ENCODE measurements at places on chromosomes 12 and 14.

- DNase-seq = no peak
Measured at GRCh38 chr14:69901113-69901951, 22.1 kb downstream of the SMOC1 start.

DNA sequence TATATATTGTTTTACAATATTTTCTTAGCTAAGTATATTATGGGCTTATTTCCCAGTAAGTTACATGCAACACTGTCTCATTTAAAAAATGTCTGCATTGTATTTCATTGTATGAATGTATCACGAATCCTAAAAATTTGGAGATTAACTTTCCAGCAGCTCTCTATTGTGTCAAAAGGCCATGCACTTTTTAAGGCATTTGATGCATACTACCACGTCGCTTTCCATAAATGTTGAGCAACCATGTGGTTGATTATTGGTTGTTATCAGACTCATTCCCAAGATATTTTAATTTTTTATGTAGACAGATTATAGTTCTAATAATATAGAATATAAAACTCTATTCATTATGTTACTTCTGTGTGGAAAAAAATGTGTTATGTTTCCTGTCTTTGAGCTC lies 79.9 kb downstream of the SMOC1 start:
- no peak for DNase-seq

DNA sequence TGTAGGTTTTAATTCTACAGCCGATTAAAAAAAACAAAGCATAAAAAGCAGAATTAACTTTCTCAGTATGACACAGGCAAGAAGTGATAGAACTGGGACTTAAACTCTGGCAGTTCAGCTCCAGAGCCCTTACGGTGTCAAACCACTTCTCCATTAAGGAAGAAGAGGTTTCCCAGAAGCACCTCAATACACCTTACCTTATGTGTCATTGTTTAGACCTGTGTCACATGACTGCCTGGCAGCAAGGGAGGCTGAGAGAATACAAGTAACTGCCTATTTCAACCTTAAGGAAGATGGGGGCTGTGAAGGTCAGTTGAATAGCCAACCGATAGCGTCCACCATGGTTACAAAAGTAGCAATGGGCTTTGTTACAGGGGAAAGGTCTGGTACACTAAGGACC lies 54.6 kb upstream of the ARHGAP5 start:
- no peak for DNase-seq

DNA sequence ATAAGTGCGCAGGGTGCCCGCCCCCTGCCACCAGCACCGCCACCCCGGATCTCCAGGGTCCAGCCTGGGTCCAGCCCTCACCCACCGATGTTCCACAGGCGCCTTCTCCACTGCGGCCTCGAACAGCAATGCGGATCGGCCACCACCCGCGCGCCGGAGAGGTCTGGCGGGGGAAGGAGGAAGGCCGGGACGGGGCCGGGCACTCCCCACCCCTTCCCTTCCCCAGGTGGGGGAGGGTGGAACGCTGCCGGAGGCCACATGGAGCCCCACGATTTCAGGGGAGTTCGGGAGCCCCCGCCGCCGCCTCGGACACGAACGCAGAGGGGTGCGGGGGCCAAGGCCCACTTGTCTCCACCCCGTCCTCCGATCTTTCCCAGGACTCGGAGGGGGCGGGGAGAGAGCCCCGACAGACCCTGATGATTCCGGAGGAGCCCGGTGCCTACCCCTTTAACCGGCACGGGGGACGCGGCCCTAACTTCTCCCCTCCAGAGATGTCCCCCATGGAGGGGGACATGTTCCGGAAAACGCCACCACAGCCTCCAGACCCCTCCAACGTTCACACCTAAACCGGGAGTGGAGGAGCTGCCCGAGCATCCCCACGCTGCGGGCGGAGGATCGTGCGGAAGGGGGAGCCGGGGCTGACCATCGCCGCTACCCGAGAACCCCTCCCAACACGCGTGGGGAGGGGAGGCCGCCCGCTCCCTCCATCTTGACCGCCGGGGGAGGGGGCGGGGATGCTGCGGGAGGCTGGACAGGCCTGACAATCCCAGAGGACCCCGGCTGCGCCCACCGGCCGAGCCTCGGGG lies 1.1 kb downstream of the ATXN2 start:
- no peak for DNase-seq

DNA sequence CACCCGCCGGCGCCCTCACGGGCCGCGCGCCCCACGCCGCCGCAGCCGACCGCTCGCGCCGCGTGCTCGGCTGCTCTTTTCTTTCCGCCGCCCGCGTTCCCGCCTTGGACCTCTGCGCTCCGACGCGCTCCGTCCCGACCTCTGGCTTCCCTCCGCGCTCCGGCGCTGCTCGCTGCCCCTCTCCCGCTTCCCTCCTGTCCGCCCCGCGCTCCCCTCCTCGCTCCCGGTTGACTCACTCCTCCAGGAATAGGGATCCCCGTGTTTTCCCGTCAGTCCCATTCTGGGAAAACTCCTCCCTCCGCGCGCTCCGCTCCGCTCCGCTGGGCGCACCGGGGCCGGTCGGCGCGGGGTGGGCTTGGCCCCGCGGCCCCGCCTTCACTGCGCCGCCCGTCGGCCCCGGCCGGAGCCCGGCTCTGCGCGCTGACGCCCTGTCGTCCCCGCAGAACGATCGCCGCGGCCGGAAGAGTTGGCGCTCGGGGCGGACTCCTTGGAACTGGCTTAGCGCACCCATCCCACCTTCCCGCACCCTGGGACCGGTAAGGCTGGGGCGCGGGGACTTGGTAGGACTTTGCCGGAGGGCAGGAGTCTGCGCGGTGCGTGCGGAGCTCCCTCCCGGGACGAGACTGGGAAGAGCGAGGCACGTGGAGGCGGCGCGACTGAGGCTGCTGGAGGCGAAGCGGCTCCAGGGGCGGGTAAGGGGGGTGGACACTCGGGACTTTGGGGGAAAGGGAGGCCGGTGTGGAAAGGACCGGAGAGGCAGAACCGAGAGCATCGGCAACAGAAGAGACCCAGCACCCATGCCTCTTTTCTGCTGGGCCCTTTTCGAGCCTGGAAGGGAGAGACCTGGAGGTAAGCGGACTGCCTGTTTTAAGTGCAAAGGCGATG lies 550 bp downstream of the TEAD4 start:
- DNase-seq = no peak

DNA sequence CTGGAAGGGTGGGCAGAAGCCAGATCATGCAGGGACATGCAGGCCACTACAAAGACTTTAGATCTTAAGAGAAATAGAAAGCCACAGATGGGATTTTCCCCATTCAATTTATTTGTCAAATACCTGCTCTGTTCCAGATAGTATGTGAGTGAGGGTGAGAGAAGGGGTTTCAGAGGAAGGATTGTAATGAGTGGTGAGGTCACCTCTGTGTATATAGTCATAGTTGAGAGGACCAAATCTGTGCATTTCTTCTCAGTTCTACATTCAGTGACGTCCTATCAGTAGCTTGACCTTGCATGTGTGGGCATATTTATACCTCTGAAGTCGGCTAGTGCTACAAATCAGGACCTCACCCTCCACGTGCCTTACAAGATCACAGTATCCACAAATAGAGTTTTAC lies 31.2 kb upstream of the RBM19 start:
- no peak for DNase-seq

DNA sequence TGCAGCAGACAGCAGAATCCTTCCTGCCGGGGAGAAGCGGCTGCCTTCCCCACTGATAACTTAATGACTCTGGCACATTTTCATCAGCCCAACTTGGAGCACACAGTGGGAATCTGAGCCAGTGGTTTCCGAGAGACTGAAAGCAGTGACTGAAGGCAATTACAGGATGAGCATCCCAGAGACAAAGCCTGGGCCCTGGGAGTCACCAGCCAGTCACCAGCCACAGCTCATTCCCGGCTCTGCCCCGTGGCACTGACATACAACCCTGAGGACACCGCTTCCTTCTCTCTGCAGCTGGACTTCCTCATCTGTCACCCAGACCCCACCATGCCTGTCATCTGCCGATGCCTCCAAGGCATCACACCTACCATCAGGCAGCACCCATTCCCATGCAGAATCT lies 192.3 kb downstream of the DPF3 start:
- DNase-seq = no peak

GRCh38 chr14:90577661-90578282 lies 180.9 kb downstream of the CALM1 start:
- DNase-seq = no peak

- DNase-seq = no peak
Measured at GRCh38 chr14:74579447-74580274, 32.4 kb downstream of the LTBP2 start.

- no peak for DNase-seq
Measured at GRCh38 chr12:64187794-64188193, 34.3 kb downstream of the KICS2 start.

DNA sequence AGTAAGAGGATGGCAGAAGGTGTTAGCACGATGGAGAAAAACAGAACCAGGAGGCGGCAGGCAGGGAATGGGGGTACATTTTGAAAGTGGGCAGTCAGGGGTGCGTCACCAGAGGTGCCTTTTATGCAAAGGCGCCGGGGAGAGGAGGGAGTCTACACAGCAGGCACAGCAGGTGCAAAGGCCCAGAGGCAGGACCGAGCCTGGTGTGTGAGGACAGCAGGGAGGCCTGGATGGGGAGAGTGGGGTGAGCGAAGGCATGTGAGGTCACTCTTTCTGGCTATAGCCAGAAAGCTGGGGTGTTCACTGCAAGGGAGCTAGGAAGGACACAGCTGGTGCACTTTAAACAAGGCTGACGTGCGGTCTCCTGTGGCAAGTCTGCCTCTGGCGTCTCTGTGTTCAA lies 65.0 kb downstream of the NCOR2 start:
- DNase-seq = no peak

DNA sequence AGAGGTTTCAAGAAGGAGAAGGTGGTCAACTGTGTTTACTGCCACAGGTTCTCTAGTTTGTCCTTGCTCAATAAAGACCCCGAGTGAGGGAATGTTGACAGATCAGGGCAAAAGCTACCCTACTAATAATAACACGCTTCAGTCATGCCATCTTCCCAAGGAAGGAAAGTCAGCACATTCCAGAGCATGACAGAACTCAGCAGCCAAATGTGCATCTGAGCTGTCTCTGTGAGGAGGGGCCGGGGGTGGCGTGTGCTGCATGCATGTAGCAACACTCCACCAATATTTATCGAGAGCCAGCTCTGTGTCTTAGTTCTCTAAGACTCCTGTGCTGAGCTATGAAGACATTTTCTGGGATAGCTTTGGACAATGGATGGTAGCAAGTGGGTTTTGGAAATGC lies 260.4 kb downstream of the DPF3 start:
- DNase-seq = no peak

GRCh38 chr12:118330421-118331018 lies 42.2 kb downstream of the TAOK3 start:
- no peak for DNase-seq

DNA sequence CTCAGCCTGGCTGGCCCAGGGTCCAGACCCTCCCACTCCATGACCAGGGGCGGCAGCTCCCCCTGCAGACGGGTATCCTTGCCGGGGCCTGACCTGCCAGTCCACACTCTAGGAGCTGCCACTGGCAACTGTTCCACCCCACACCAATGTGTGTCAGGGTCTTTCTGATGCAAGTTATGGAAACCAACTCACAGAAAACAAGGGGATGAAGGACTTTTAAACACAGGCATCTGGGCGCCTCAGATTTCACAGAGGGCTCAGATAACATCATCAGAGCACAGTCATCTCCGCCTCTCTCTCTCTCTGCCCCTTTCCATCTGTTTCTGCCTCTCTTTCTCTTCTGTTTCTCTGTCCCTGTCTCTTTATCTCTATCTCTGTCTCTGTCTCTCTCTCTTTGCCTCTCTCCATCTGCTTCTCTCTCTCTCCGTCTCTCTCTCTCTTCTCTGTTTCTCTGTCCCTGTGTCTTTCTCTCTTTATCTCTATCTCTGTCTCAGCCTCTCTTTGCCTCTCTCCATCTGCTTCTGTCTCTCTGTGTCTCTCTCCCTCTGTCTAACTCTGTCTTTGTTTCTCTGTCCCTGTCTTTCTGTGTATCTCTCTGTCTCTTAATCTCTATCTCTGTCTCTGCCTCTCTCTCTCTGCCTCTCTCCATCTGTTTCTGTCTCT lies 67.4 kb upstream of the FBRSL1 start:
- DNase-seq = no peak

DNA sequence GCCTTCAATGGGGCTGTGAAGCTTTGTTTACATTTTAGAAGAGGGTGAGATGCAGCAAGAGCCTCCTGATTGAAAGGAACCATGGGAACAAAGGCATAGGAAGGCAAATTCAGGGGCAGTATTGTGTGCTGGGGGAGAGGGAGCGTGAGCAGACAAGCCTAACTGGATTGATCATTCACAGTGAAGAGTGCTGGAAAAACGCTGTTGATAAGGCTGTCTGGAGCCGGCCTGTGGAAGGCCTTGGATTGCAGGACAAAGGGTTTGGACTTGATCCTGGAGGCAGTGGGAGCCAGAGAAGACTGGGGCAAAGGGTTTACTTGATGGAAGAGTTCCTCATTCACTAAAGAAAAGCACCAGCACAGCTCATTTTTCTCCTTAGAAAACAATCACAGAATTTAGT lies 160.5 kb downstream of the PAH start:
- no peak for DNase-seq

- no peak for DNase-seq
Measured at GRCh38 chr14:53399057-53399456, 245.9 kb upstream of the DDHD1 start.

- DNase-seq = no peak
Measured at GRCh38 chr12:128445415-128446127, 178.6 kb downstream of the TMEM132C start.

- DNase-seq = no peak
Measured at GRCh38 chr14:99187858-99188257, 84.1 kb downstream of the BCL11B start.

DNA sequence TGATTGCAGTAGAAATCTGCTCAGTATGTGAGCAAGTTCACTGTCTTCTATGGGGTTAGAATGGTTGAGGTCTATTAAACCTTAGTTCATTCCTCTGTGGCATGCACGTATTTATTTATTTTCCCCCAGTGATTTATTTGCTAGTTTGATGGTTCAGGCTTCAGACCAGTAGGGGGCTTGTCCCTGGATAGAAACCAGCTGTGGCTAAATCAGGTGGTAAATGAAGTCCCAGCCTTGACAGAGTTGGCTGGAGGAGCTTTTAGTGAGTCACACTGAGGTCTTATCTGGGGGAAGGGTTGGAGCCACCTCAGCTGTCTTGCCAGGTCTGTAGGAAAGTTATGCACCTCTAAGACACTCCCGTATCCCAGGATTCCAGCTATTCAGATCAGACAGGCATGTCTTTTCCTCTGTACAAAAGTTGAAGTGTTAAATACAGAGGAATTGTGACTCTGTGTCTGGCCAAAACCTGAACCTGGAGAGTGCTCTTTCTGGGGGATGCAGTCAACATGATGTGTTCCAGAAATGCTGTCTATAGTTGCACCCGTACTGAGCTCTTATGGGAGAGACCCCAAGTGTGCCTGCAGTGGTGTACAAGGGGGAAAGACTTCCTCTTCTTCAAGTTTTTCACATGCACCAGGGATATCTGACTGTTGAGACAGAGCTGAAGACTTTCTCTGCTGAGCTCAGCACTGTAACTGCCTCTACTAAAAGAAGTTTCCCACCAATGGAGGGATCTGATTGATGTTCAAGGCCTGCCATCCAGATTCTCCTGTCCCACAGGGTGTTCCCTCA lies 1322.1 kb downstream of the TMEM121 start:
- DNase-seq = no peak

- DNase-seq = no peak
Measured at GRCh38 chr12:24143928-24144327, 194.5 kb upstream of the SOX5 start.

Data from effector memory CD8-positive, alpha-beta T cell (primary cell).